GM12865 (cell line): ENCODE measurements at places on chromosomes 16 and 17.
A peak's percentile ranks its signal among the peaks of the same experiment; 100 is the strongest.

GRCh38 chr16:19437280-19437679 lies 19.6 kb downstream of the TMC5 start:
- DNase-seq = no peak

DNA sequence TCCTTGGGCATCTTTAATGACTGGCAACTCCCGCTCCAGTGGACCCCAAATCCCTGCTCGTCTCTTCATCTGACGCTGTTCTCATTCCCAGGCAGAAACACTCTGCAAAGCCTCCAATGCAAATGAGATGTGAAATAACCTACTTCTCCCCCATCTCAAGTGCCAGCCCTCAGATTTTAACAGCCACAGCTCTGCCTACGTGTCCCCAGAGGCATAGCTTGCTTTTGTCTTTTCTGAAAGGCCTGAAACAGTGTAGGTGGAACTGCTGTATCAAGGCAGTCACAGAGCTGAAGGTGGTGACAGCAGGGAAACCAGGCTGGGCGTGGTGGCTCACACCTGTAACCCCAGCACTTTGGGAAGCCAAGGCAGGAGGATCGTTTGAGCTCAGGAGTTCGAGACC lies 14.7 kb downstream of the RPH3AL start:
- DNase-seq = peak; percentile 10

DNA sequence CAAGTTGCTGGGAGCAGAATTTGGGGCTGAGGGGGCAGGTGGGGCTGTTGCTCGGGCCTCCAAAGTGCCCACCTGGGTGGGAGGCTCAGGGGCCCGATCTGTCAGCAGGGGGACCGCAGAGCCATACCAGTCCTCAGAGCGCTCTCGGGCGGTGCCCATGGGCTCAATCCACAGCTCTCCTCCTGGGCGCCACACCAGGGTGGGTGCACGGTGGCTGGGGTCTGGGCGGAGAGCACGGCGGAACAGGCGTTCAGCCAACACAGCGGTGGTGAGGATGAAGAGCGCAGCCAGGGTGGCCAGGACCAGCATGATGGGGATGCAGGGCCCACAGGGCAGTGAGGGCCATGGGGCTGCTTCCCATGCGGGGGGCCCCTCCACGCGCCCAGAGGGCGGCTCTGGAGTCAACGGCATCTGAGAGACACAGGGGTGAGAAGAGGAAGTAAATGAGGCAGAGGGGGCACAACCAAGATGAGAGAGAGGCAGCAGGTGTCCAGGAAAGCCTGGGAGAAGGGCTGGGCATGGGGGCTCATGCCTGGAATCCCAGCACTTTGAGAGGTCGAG lies 1.2 kb downstream of the C16orf54 start:
- DNase-seq = no peak

GRCh38 chr17:31820691-31821435 lies 38.2 kb downstream of the COPRS start:
- DNase-seq = no peak

- DNase-seq = no peak
Measured at GRCh38 chr17:55062921-55063320, 94.4 kb downstream of the STXBP4 start.

DNA sequence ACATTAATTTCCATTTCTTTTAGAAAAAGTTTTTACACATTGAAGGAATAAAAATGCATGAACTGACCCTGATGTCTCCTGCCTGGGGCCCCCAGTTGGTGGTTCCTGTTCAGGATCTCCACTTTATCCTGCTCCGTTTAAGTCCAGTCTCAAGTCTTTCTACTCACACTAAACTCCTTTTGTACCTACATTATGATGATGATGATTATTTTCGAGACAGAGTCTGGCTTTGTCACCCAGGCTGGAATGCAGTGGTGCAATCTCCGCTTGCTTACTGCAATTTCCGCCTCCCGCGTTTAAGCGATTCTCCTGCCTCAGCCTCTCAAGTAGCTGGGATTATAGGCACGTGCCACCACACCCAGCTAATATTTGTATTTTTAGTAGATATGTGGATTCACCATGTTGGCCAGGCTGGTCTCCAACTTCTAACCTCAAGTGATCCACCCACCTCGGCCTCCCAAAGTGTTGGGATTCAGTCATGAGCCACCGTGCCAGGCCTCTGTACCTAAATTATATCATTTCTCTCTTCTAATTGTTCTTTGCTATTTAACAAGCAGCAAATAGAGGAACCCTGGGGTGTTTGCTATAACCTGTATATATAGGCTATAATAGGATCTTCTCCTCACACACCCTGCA lies 2.2 kb upstream of the FOXK2 start:
- no peak for DNase-seq

DNA sequence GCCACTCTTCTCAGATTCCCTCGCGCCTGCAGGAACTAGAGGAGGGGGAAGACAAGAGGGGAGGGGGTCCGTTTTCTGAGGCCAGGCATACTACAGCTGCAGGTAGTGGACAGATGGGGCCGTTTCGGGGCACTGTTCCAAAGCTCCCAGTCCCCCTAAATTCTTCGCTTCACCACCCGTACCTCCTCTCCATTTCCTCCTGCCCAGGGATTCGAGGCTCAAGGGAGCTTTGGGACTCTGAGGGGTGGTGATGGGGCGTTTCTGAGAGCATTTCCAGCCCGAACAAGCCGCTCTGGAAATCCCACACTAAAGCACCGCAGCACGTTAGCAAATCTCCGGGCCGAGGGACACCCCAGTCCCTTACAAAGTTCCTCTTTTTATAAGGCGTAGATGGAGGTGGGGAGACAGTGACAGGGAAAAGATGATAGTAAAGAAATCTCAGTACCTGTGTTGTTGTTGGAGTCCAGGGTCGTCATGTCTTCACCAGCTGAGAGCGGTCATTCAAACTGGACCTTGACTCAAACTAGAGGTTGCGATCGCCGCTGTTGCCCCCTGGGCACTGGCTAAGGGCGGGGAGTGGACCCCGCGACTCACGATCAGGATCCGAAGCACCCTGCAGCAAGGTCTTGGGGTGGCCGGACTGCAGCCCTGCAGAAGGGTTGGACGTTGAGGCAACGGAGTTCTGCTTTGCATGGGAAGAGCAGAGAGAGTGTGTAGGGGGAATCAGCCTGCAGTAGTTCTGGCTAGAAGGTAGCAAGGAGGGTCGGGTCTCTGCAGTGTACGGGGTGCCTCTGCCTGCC lies 570 bp downstream of the NR1D1 start:
- DNase-seq = no peak

DNA sequence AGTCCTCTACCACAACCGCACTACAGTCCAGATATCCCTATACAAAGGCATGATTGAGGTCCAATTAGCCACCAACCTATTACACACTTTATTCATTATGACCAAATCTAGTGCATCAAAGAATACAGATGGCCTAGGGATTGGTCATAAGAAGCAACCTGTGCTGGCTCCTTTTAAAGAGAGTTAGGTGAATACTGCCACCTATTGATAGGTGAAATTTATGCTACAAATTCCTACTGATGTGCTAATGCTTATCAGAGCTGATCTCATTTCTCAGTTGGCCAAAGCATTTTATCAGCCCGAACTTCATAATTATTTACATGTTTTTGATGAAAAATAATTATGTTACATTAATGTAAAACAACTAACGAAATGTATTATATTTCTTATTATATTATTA lies 166.3 kb downstream of the ANKFN1 start:
- peak; percentile 54 for DNase-seq
